ENCODE measurements at places on chromosomes 12 and 14.

DNA sequence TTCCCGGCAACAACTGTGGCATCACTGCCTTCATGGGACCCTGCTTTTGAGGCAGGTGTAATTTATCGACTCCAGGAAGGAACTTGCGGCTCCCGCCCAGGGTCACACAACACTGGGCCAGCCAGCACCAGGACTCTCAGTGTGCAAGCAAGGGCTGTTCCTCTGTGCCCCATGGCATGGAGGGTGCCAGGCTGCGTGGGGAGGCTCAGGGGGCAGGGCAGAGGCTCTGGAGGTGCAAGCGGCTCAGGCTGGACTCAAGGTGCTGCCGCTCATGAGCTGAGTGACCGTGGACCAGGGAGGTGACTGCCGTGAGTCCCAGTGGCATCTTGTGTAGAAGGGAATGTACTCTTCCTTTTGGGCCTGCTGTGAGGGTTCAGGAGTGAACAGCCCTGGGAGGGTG is 57.6 kb downstream of the SLC24A4 start:
- DNase-seq, result no peak
- H3K4me3 ChIP-seq, result no peak overlapping the region
- peaks cover 32% of the 10 kb centered on the region for H3K27me3 ChIP-seq
- no peaks in the 10 kb centered on the region for H3K4me1 ChIP-seq

- H3K27ac ChIP-seq, result no peak overlapping the region
- no peak overlapping the region for H3K4me3 ChIP-seq
- peaks cover 24% of the 10 kb centered on the region for H3K36me3 ChIP-seq
- no peaks in the 10 kb centered on the region for H3K27me3 ChIP-seq
- H3K4me1 ChIP-seq, result no peaks in the 10 kb centered on the region
Observed at GRCh38 chr14:58356268-58356667, 39.5 kb upstream of the TOMM20L start.

DNA sequence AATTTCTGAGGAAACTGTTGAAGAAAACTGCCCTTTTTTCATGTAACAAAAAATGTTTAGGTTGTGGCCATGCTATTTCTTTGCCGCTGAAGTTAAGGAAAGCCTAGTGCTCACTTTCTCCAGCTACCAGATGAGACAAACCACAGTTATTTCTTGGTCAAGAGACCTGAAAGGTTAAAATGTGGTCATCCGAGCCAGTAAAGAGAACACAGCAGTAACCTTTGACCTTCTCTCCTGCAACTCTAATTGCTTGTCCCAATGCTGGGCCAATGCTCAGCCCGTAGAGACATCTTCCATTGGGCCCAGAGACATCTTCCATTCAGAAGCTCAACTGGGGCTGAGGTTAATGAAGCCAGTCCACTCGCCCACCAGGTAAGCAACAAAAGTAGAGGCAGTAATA is 109.8 kb upstream of the CPSF6 start:
- DNase-seq, result no peak
- H3K4me3 ChIP-seq, result no peak overlapping the region
- no peaks in the 10 kb centered on the region for H3K36me3 ChIP-seq
- H3K27me3 ChIP-seq, result peaks cover 3% of the 10 kb centered on the region

GRCh38 chr12:92105676-92106075 is 40.0 kb downstream of the BTG1 start:
- peaks cover 3% of the 10 kb centered on the region for H3K36me3 ChIP-seq
- DNase-seq, result no peak
- no peak overlapping the region for H3K4me3 ChIP-seq
- H3K27ac ChIP-seq, result no peak overlapping the region

DNA sequence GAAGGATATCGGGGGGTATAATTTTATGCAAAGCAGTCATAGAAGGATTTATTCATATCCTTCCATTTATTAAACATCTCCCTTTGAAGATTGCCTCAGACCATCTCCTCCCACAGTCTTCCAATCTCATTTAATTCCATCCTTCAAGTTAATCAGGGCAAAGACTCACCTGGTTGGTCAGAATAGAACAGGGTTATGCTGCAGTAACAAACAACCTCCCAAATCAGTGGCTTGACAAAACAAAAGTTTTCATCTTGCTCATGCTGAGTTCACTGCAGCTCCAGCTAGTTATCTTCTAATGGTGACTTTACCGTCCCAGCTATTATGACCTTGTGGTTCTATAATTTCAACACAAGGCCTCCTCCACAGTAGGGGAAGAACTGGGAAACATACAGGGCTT is 48.8 kb upstream of the MTERF2 start:
- H3K4me3 ChIP-seq, result no peak overlapping the region
- H3K27ac ChIP-seq, result no peak overlapping the region
- no peaks in the 10 kb centered on the region for H3K27me3 ChIP-seq
- peaks cover 3% of the 10 kb centered on the region for H3K36me3 ChIP-seq
- peaks cover 5% of the 10 kb centered on the region for H3K4me1 ChIP-seq

- DNase-seq, result no peak
- H3K4me1 ChIP-seq, result no peaks in the 10 kb centered on the region
- H3K36me3 ChIP-seq, result no peaks in the 10 kb centered on the region
- H3K4me3 ChIP-seq, result no peak overlapping the region
Observed at GRCh38 chr14:82766996-82767395, 1233.3 kb upstream of the SEL1L start.

DNA sequence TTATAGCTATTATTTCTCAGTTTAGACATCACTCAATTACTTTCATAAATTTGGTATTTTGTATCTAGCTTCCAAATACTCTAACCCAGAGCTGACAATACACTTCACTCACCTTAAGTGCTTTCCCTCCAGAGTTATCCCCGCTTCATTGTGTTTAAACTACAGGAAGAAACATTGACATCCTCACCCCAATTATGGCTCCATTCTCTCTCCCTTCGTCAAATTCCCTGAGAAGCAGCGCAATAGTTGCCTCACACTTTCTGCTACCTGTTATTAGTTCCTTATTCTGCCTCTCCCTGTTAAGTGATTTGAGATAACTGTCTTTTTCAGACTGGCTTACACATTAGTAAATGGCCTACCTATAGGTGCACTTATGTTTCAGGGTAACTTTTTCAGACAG is 69.4 kb upstream of the AMIGO2 start:
- no peaks in the 10 kb centered on the region for H3K36me3 ChIP-seq
- no peak for DNase-seq
- H3K27me3 ChIP-seq, result no peaks in the 10 kb centered on the region
- H3K4me3 ChIP-seq, result no peak overlapping the region

DNA sequence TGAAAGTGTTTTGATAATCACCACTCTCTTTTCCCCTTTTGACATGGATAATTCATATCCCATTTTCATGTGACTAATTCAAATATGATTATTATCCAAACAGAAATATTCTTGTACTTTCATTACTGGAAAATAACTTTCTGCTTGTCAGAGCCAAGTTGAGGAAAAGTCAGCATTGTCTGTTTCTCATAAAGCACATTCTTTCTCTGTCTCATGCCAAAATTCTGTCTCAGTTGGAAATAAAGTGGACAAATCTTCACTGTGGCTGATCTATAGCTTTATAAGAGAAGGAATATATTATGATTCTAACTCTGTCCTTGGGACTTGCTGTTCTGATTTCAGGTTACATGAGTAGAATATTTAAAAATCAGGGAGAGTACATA is 22.7 kb upstream of the PRICKLE1 start:
- H3K36me3 ChIP-seq, result no peaks in the 10 kb centered on the region
- H3K4me1 ChIP-seq, result peaks cover 5% of the 10 kb centered on the region
- H3K27me3 ChIP-seq, result no peaks in the 10 kb centered on the region
- H3K4me3 ChIP-seq, result no peak overlapping the region
- DNase-seq, result no peak
- no peak overlapping the region for H3K27ac ChIP-seq

- no peak overlapping the region for H3K4me3 ChIP-seq
- no peak overlapping the region for H3K27ac ChIP-seq
- DNase-seq, result peak; percentile 7
Observed at GRCh38 chr14:104237651-104238423, 99.5 kb downstream of the KIF26A start.

GRCh38 chr12:47621960-47622359 is 83.9 kb downstream of the RPAP3 start:
- no peak overlapping the region for H3K4me3 ChIP-seq
- DNase-seq, result no peak
- H3K27me3 ChIP-seq, result no peaks in the 10 kb centered on the region
- no peak overlapping the region for H3K27ac ChIP-seq
- H3K36me3 ChIP-seq, result peaks cover 20% of the 10 kb centered on the region

DNA sequence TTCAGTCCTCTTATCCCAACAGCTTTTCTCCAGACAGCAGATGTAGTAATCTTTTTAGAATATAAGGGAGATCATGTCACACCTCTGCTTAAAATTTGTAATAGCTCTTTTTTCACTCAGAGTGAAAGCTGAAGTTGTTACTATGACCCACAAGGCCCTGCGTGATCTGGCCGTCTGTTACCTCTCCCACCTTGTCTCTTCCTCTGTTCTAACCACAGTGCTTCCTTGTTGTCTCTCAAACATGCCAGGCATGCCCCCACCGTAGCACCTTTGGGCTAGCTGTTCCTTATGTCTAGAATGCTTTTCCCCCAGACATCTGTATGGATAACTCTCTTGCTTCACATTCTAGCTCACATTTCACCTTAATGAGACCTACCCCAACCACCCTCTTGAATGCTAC is 6.5 kb downstream of the NECAP1 start:
- no peak overlapping the region for H3K27ac ChIP-seq
- peaks cover 9% of the 10 kb centered on the region for H3K4me1 ChIP-seq
- DNase-seq, result no peak
- no peaks in the 10 kb centered on the region for H3K27me3 ChIP-seq

- no peak overlapping the region for H3K4me3 ChIP-seq
- H3K4me1 ChIP-seq, result peaks cover 2% of the 10 kb centered on the region
- no peak overlapping the region for H3K27ac ChIP-seq
- DNase-seq, result no peak
- no peaks in the 10 kb centered on the region for H3K36me3 ChIP-seq
Observed at GRCh38 chr12:108147279-108147678, 18.2 kb downstream of the WSCD2 start.

DNA sequence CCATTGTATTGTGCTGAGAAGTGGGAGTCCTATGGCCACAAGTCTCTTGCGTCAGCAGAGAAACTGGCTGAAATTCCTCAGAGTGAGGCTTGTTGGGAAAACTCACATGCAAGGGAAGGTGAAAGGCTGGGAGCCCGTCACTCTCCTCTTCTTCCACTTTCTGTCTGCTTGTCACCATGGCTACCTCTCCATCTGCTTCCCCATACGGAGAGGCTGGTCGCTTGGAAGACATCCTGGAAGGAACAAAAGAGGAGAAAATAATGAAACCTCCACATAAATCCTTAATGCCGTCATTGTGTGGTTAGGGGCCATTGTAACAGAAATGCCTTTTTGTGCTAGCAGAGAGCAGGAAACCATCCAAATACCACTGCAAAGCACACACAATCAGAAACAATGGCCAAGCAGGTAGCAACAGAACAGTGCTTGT is 53.7 kb downstream of the SOX5 start:
- H3K4me3 ChIP-seq, result peak overlapping the region; percentile 22
- H3K27ac ChIP-seq, result peak overlapping the region; percentile 93
- peaks cover 18% of the 10 kb centered on the region for H3K36me3 ChIP-seq
- H3K4me1 ChIP-seq, result peaks cover 19% of the 10 kb centered on the region

GRCh38 chr14:33542338-33543287 is 408.3 kb downstream of the EGLN3 start:
- no peak overlapping the region for H3K4me3 ChIP-seq
- H3K4me1 ChIP-seq, result peaks cover 10% of the 10 kb centered on the region
- H3K27me3 ChIP-seq, result peaks cover 13% of the 10 kb centered on the region
- no peak for DNase-seq
- H3K36me3 ChIP-seq, result no peaks in the 10 kb centered on the region

DNA sequence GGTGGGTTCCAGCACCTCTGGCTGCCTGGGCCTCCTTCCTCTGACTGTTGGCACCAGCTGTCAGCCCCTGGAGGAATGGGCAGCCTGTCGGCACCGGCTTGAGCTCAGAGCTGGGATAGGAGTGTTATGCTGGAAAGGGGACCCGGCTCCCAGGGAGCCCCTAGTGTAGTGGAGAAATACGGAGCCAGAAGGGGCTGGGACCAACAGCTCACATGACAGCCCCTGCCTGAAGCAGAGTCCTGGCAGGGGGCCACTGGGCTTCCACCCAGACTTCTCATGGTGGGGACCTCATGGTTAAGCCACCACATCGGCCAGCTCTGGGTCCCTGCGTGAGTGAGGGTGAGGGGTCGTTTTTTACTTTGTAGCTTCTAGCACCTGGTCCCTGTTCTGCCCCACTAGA is 174.5 kb downstream of the TSPAN9 start:
- no peaks in the 10 kb centered on the region for H3K27me3 ChIP-seq
- no peak for DNase-seq
- no peak overlapping the region for H3K4me3 ChIP-seq
- H3K4me1 ChIP-seq, result peaks cover 1% of the 10 kb centered on the region
- H3K36me3 ChIP-seq, result peaks cover 1% of the 10 kb centered on the region

DNA sequence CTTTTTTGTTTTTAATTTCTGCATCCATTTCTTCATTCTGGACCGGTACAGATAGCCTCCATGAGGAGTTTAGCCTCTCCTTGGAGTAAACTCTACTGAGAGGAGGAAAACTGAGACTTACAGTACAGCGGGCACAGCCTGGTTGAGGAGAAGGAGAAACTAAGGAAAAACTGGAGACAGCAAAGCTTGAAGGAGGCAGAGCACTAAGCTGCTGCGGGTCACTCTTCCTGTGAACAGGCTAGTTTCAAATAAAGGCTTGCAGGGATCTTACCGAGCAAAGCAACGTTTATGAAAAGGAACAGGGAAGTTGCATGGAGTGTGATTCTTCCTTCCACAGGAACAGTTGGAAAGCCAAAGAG is 348 bp upstream of the SSTR1 start:
- no peak overlapping the region for H3K27ac ChIP-seq
- H3K4me1 ChIP-seq, result peaks cover 22% of the 10 kb centered on the region
- DNase-seq, result no peak

- peaks cover 4% of the 10 kb centered on the region for H3K36me3 ChIP-seq
- no peaks in the 10 kb centered on the region for H3K27me3 ChIP-seq
- no peak for DNase-seq
- H3K4me3 ChIP-seq, result no peak overlapping the region
- H3K4me1 ChIP-seq, result peaks cover 3% of the 10 kb centered on the region
Observed at GRCh38 chr12:12452326-12452902, 95.5 kb downstream of the BORCS5 start.

DNA sequence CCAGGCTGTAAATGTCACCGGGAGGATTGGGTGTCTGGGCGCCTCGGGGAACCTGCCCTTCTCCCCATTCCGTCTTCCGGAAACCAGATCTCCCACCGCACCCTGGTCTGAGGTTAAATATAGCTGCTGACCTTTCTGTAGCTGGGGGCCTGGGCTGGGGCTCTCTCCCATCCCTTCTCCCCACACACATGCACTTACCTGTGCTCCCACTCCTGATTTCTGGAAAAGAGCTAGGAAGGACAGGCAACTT is 1.3 kb downstream of the GAPDH start:
- H3K27me3 ChIP-seq, result no peaks in the 10 kb centered on the region
- DNase-seq, result no peak
- H3K4me1 ChIP-seq, result peaks cover 40% of the 10 kb centered on the region
- H3K27ac ChIP-seq, result peak overlapping the region; percentile 99

DNA sequence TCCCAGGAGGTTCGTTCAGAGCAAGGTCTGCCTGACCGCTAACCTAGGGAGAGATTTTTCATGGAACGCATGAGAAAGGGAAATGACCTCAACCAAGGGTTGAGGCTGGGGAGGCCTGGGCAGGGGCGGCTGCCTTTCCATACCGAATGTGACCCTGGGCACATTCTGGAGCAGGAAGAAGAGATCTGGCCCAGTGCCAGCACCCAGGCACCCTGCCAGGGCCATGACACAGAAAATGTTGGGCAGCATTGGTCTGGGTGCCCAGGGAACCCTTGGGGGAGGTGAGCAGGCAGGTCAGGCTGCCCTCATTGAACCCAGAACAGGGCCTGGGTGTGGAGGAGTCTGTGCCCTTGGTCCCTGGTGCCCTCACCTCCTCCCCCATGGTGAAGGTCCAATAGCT is 106.8 kb downstream of the CALM1 start:
- no peak for DNase-seq
- no peak overlapping the region for H3K27ac ChIP-seq
- H3K4me1 ChIP-seq, result peaks cover 26% of the 10 kb centered on the region
- no peaks in the 10 kb centered on the region for H3K27me3 ChIP-seq
